ENCODE measurements at places on chromosomes 12 and 14. TPM values are rescaled to one million over a fixed set of nuclear protein-coding genes. Genes with fewer than 3 reads are reported as not detected.

Gene SDR9C7
- not detected for polyA plus RNA-seq

DNA sequence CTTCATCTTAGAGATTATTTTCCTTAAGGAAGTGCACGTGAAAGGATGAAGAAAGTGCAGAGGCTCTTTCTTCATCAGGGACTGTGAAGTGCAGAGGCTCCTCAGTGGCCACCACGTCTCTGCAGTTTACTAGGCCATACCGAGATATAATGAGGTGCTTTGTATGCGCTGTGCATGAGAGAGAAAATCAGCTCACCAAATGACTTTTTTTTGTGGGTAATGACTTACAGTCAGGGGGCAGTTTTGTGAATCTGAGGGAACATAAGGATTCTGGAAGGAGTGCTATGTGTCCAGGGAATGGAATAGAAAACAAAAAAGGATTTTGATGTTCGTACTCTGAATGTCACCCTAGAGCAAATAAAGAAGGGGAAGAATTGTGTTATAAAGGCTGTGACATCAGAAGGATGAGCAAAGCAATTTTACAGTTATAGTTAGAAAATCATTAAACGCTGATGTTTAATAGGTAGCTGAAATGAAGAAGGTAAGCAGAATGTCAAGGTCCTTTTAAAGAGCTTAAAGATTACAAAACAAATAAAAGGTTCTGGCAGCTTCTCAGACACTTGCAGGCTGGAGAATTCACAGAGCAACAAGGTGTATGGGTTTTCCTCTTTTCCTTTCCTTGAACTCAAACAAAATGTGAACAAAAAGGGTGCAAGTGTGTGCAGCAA is 247.5 kb upstream of the NOVA1 start:
- H3K27ac ChIP-seq: no peak overlapping the region
- no peaks in the 10 kb centered on the region for H3K27me3 ChIP-seq
- H3K4me1 ChIP-seq: peaks cover 12% of the 10 kb centered on the region
- DNase-seq: no peak

DNA sequence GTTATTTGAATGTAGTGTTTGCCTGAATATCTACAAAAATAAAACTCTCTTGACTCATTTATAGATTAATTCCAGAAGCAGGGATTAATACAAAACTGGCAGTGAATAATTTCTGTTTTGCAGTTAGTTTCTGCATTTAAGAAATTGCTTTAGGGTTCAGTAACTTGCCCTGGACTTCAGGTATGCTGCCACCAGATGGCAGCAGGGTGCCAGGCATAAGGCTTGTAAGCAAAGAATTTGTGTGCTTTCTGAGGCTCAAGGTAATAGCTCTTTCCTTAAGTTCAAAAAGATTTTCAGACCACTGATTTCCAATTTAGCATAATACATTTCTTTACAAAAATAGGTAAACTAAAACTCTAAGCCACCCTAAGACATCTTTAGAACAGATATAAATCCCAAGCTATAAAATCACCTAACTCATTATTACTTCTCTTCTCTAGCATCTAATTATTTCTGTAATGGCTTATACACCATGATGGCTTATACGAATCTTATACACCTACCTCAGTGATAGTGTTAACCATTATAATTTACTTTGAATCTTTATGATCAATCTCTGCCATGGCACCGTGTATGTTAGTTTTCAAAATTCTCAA is 398.3 kb downstream of the APAF1 start:
- no peak overlapping the region for H3K4me3 ChIP-seq
- H3K4me1 ChIP-seq: no peaks in the 10 kb centered on the region
- H3K36me3 ChIP-seq: no peaks in the 10 kb centered on the region
- DNase-seq: peak; percentile 66

DNA sequence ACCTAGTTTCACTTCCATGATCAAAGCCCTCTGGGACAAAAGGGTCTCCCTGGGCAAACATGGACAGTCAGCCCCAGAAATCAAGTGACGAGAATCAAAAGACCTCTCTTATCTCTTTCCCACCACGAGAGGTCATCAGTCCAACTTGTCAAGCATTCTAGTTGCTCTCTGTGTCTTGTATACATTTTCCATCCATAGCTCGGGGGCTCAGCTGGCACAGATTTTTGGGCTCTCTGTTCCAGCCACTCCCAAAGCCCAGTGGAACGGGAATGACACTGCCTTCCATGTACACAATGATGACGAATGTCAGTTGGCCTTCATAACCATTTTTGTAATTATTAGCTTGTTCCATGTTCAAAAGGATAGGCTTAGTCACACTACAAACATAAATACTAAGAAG is 29.7 kb downstream of the NOS1 start:
- H3K27me3 ChIP-seq: no peaks in the 10 kb centered on the region
- no peak for DNase-seq
- H3K36me3 ChIP-seq: no peaks in the 10 kb centered on the region
- H3K4me3 ChIP-seq: no peak overlapping the region

- no peak overlapping the region for H3K4me3 ChIP-seq
- H3K4me1 ChIP-seq: no peaks in the 10 kb centered on the region
- DNase-seq: no peak
- H3K27me3 ChIP-seq: no peaks in the 10 kb centered on the region
Observed at GRCh38 chr14:70021548-70022220, 142.5 kb downstream of the SMOC1 start.

DNA sequence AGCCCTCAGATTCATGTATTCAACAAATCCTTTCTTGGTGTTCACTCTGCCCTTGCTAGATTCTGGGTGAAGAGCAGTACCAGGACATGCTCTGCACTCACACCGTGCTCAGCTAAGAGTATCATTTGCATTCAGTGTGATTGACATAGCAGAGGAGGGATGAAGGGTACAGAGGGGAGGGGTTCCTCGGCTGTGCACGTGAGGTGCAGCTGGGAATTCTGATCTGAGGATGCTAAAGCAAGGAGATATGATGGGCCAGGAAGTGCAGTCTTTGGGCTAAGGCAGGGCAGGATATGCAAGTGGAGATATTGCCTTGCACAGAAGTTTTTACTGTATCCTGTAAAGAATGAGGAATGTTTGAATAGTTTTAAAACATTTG is 108.6 kb downstream of the FGD4 start:
- no peaks in the 10 kb centered on the region for H3K36me3 ChIP-seq
- H3K27ac ChIP-seq: no peak overlapping the region
- no peaks in the 10 kb centered on the region for H3K27me3 ChIP-seq
- no peak overlapping the region for H3K4me3 ChIP-seq

- H3K36me3 ChIP-seq: no peaks in the 10 kb centered on the region
- H3K4me1 ChIP-seq: peaks cover 19% of the 10 kb centered on the region
- peak overlapping the region; percentile 83 for H3K4me3 ChIP-seq
- H3K27me3 ChIP-seq: no peaks in the 10 kb centered on the region
Observed at GRCh38 chr12:31589598-31589903, 1.4 kb downstream of the DENND5B start.

DNA sequence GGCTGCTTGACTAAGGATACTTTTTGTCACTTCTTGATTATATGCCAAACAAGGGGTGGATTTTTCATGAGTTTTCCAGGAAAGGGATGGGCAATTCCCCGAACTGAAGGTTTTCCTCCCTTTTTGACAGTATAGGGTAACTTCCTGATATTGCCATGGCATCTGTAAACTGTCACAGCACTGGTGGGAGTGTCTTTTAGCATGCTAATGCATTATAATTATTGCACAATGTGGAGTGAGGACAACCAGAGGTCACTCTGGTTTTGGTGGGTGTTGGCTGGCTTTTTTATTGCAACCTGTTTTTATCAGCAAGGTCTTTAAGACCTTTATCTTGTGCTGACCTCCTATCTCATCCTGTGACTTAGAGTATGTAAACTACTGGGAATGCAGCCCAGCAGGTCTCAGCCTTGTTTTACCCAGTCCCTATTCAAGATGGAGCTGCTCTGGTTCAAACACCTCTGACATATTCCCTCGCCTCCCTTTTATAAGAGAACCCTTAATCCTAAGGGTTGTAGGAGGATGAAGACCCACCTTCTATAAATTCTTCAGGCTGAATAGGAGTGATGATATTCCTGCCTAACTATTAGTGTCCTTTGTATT is 471.2 kb downstream of the ATP23 start:
- H3K36me3 ChIP-seq: no peaks in the 10 kb centered on the region
- H3K4me1 ChIP-seq: peaks cover 3% of the 10 kb centered on the region
- no peaks in the 10 kb centered on the region for H3K27me3 ChIP-seq
- H3K27ac ChIP-seq: peak overlapping the region; percentile 32

- H3K4me3 ChIP-seq: no peak overlapping the region
- no peaks in the 10 kb centered on the region for H3K36me3 ChIP-seq
- no peak for DNase-seq
- H3K27ac ChIP-seq: no peak overlapping the region
- no peaks in the 10 kb centered on the region for H3K27me3 ChIP-seq
Observed at GRCh38 chr12:2941524-2941923, 17.7 kb upstream of the TEAD4 start.

DNA sequence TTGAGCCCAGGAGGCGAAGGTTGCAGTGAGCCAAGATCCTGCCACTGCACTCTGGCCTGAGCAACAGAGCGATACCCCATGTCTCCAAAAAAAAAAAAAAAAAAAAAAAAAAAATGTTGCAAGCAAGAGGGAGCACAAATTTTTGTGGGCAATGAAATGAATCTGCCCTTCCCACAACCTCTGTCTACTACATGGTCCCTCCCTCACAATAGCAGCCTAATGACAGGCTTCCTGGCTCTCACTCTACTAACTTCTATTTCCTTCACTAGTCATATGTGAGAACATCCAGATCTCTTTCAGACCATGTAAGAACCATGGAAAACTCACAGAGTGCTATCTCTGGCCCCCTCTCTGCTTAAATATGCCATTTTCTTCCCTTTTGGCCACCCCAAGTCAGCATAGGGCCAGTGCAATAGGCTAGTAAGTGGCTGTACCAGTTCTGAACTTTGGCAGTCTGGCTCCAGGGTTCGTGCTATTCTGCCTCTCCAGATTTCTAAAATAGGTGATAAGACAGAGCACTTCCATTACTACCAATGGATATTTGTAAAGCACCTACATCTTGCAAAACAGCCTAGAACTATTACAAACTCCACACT is 7.1 kb downstream of the OSBPL8 start:
- H3K4me3 ChIP-seq: no peak overlapping the region
- no peak overlapping the region for H3K27ac ChIP-seq
- H3K27me3 ChIP-seq: no peaks in the 10 kb centered on the region
- H3K4me1 ChIP-seq: peaks cover 8% of the 10 kb centered on the region

GRCh38 chr14:25150401-25150800 is 100.5 kb upstream of the STXBP6 start:
- no peak overlapping the region for H3K4me3 ChIP-seq
- no peak for DNase-seq
- no peak overlapping the region for H3K27ac ChIP-seq
- no peaks in the 10 kb centered on the region for H3K36me3 ChIP-seq

DNA sequence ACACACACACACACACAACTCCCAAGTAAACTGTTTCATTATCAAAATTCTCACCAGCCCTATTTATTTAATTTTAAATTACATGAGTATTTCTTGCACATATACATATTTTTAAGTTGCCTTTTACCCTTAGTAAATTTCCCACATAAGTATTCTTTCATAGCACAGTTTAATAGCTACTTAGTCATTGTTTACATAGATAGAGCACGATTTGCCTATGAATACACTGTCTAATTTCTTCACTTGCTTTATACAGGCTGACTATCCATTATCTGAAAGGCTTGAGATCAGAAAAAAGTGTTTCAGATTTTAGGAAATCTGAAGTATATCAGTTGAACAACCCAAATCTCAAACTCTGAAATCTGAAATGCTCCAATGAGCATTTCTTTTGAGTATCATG is 30.9 kb downstream of the NIN start:
- DNase-seq: no peak
- no peaks in the 10 kb centered on the region for H3K4me1 ChIP-seq
- H3K36me3 ChIP-seq: no peaks in the 10 kb centered on the region
- no peaks in the 10 kb centered on the region for H3K27me3 ChIP-seq
- no peak overlapping the region for H3K27ac ChIP-seq

DNA sequence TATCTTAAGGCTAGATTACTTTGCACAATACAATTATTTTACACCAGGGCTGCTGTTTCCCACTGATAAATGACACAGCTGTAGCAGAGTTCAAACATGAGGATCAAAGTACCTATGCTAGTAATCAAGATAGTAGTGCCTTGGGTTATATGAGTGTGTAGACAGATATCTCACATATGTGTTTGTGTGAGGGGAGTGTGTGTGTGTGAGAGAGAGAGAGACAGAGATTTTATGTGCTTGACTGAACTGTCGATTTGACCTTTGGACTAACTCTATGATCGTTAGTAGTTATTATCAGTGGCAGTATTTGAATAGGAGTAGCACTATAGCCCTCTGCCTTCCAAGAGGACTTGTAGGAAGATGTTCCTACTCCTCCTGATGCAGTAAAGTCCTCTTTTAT is 15.5 kb downstream of the PLEKHA5 start:
- no peak overlapping the region for H3K27ac ChIP-seq
- no peak for DNase-seq
- H3K4me1 ChIP-seq: peaks cover 9% of the 10 kb centered on the region
- no peak overlapping the region for H3K4me3 ChIP-seq

DNA sequence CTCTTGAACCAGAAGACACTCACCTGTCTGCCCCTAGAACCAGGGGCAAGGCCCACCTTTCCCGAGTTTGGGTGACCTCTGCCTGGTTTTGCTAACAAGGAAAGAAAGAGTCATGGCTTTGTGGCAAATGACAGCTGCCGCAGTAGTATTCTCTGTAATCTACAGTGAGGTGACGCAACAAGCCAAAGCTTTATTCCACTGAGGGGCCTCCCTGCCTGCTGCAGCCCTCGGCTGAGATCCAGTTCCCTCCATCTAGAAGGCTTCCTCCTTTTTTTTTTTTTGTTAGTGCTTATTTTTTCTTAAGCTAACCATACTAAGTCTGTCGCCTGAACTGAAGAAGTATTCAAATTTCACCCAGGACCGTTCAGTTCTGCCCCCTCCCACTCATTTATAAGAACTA is 142.3 kb upstream of the TMCC3 start:
- H3K36me3 ChIP-seq: no peaks in the 10 kb centered on the region
- no peak overlapping the region for H3K4me3 ChIP-seq
- no peaks in the 10 kb centered on the region for H3K27me3 ChIP-seq
- DNase-seq: no peak
- no peak overlapping the region for H3K27ac ChIP-seq
- peaks cover 9% of the 10 kb centered on the region for H3K4me1 ChIP-seq

DNA sequence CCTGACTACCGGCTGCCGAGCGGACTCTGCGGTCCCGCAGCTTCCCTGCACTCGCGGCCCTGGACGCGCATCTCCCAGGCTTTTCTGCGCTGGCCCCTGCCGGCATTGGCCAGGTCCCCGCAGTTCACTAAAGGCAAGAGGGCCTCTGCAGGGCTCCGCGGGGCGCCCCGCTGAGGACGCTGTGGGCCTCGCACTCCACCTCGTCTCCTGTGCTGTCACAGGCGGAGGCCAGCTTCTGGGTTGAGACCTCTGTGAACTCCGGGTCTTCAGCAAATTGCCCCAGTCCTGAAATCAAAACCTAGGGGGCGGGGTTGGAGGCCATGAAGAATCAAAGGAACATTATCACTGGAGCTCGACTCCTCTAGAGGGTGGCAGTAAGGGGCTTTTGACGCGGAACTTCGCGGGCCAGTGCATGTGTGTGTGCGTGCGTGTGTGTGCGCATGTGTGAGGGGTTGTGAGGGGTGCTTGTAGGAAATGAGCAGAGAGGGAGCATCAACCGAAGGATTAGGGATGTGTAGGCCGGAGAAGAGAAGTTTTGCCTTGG is 68.5 kb upstream of the CAPRIN2 start:
- H3K27ac ChIP-seq: peak overlapping the region; percentile 70
- no peaks in the 10 kb centered on the region for H3K4me1 ChIP-seq
- DNase-seq: no peak
- H3K4me3 ChIP-seq: peak overlapping the region; percentile 4
- H3K27me3 ChIP-seq: no peaks in the 10 kb centered on the region
- no peaks in the 10 kb centered on the region for H3K36me3 ChIP-seq

GRCh38 chr12:91355150-91356006 is 172.8 kb upstream of the DCN start:
- H3K4me1 ChIP-seq: no peaks in the 10 kb centered on the region
- no peak overlapping the region for H3K27ac ChIP-seq
- DNase-seq: peak; percentile 75
- H3K36me3 ChIP-seq: no peaks in the 10 kb centered on the region
- H3K27me3 ChIP-seq: no peaks in the 10 kb centered on the region

Measured in adrenal gland (tissue), 19 donors.